ENCODE measurements at places on chromosomes 3 and 15. TPM values are rescaled to one million over a fixed set of nuclear protein-coding genes. Genes with fewer than 3 reads are reported as not detected.

DNA sequence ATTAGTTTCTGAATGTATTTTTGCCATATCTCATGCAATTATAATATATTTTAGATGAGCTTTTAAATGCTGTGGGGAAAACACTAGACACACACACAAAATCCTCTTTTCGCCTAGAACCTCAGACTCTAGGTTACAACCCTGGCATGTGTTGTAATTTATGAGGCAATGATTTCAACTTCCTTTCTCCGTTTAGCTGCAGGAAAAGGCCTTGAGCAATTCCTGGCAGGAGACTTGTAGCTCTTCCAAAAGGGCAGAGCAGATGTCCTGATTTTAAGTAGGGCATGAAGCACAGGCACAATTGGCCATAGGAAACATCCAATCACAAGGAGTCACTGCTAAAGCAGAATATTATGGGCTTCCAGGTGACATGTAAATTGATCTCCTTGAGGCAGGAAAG, 82.0 kb downstream of the GPR156 start:
- H3K36me3 ChIP-seq = no peaks in the 10 kb centered on the region
- H3K4me3 ChIP-seq = no peak overlapping the region
- H3K27me3 ChIP-seq = no peaks in the 10 kb centered on the region
- no peak for DNase-seq

RNF168 gene
- 26.0 TPM for total RNA-seq

GOLGA6L4 gene
- 5.9 TPM for total RNA-seq

GRCh38 chr3:140019946-140020345, 85.0 kb downstream of the CLSTN2 start:
- no peaks in the 10 kb centered on the region for H3K27me3 ChIP-seq
- H3K4me3 ChIP-seq = no peak overlapping the region
- no peak overlapping the region for H3K27ac ChIP-seq
- H3K36me3 ChIP-seq = no peaks in the 10 kb centered on the region

- no peaks in the 10 kb centered on the region for H3K4me1 ChIP-seq
- H3K4me3 ChIP-seq = no peak overlapping the region
- no peaks in the 10 kb centered on the region for H3K27me3 ChIP-seq
- no peaks in the 10 kb centered on the region for H3K36me3 ChIP-seq
- H3K27ac ChIP-seq = no peak overlapping the region
Observed at GRCh38 chr15:78082743-78083110, 5.2 kb upstream of the TBC1D2B start.

PPP1R14D gene
- not detected for total RNA-seq

COL7A1 gene
- total RNA-seq = 148 TPM

DNA sequence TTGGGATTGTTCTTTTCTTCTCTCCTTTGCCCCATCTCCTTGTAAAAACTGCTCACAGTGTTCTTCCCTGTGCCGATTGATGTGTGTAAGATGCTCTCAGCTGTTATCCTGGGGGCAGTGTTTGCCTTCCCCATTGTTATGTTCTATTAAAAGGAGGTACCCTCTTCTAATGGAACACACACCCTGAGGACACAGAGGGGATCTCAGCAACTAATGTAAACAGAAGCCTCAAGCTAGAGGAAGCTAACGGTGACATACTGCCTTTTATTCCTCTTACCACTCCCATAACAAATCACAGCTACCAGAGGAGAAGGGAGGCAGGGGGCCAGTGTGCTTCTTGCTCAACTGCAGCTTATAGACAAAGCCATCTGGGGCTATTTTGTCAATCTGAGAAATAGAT, 2.2 kb downstream of the TAGLN3 start:
- peaks cover 12% of the 10 kb centered on the region for H3K4me1 ChIP-seq
- H3K36me3 ChIP-seq = no peaks in the 10 kb centered on the region
- H3K27me3 ChIP-seq = no peaks in the 10 kb centered on the region
- no peak overlapping the region for H3K4me3 ChIP-seq
